ENCODE measurements at places on chromosomes 11 and 22.
A peak's percentile ranks its signal among the peaks of the same experiment; 100 is the strongest.

- DNase-seq, result no peak
Measured at GRCh38 chr11:73965764-73966121, 14.9 kb downstream of the DNAJB13 start.

GRCh38 chr11:133928628-133929059, 28.1 kb downstream of the IGSF9B start:
- DNase-seq, result peak; percentile 64

DNA sequence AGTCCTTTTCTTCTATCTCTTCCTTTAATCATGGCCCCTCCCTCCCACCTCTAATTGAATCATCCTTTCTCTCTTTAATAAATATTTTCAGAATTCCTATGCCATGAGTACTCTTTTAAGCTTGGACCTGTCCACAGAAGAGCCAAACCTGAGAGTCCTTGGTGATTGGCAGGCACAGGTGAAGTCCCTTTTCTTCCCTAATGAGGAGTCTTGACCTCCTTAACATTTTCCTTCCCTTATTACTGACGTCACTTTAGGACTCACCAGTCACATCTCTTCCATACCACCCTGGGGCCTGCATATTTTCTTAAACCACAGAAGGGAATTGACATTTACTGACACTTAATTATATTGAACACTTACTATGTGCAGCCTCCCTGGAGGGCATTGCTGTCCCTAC, 41.0 kb upstream of the RASSF10 start:
- no peak for DNase-seq

- no peak for DNase-seq
Measured at GRCh38 chr11:13016415-13016814, 7.3 kb downstream of the RASSF10 start.

DNA sequence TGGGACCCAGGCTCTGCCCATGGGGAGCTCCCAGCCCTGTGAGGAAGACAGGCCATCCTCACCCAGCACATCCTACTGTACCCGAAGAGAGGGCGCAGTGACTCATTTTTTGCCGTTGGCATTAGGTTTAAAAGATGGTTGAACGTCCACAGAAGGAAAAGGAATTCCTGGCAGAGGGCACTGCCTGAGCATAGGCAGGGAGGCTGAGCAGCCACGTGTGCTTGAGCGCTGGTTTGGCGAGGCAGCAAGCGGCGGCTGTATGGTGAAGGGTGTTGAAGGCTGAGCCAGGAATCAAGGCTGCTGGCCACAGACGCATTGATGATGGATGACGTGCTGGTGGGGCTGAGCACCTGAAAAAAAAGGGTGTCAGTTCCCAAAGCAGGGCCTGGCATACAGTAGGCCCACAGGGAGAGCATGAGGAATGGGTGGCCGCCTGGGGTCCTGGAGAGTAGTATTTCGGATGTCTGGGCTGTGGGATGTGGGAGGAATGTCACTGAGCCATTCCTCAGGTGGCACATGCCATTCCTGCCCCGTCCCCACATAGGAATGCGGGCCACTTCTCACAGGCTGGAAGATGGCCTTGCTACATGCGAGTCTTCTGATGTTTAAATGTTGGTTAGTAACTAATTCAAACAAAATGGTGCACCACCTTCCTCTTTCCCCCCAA, 112.5 kb downstream of the KIAA1671 start:
- no peak for DNase-seq

GRCh38 chr22:43745783-43746356, 66.2 kb downstream of the EFCAB6 start:
- no peak for DNase-seq

DNA sequence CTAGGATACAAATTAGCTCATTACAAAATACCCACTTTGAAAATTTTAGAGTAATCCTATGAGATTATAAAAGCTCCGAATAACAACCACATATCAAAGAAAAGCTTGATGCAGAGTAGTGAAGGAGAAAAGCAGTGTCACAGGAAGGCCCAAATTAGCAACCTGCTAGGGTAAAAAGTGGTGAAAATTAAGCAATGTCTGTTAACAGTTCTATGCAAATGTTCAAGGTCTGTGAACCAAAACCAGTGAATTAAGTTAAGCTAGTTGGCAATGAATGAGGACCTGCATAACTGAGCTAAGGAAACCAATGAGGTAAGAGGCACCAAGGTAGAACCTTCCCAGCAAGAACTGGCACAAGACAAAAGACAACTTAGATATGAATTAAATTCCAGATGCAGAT, 29.6 kb downstream of the PRDM10 start:
- DNase-seq, result no peak

DNA sequence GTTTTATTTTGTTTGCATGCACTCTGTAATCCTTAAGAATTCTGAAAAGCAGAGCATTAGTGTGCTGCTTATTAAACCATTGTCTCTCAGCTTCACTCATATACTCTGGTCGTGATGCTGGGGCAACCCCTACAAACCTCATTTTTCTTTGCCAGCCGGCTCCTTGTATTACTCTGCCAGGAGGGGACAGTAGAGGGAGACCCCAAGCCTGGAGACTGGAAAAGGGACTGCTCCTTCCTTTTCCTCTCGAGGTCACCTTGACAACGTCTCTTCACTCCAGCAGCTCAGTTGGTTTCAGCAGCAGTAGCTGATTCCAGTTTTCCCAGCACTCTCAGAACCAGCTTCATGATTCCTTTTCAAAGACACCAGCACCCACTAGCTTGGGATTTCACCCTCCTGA, 2.8 kb upstream of the JHY start:
- DNase-seq, result no peak

GRCh38 chr11:19093976-19094375, 23.0 kb upstream of the ZDHHC13 start:
- no peak for DNase-seq

DNA sequence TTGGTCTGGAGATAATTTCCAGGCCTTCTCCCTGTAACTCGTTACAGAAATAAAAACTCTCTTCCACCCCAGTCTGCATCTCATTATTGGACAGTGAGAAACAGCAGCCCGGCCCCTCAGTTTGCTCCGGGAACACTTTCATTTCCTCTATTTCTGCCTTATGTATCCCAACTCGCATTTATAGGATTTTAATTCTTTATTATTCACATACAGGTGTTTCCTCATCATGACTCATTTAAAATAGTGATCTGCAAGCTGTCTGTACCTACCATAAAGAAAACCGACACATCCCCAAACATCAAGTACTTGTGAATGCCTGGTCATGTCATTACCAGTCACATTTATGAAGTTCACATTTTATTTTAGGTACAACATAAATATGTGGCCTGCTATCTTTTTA, 42.8 kb downstream of the PIWIL3 start:
- no peak for DNase-seq

DNA sequence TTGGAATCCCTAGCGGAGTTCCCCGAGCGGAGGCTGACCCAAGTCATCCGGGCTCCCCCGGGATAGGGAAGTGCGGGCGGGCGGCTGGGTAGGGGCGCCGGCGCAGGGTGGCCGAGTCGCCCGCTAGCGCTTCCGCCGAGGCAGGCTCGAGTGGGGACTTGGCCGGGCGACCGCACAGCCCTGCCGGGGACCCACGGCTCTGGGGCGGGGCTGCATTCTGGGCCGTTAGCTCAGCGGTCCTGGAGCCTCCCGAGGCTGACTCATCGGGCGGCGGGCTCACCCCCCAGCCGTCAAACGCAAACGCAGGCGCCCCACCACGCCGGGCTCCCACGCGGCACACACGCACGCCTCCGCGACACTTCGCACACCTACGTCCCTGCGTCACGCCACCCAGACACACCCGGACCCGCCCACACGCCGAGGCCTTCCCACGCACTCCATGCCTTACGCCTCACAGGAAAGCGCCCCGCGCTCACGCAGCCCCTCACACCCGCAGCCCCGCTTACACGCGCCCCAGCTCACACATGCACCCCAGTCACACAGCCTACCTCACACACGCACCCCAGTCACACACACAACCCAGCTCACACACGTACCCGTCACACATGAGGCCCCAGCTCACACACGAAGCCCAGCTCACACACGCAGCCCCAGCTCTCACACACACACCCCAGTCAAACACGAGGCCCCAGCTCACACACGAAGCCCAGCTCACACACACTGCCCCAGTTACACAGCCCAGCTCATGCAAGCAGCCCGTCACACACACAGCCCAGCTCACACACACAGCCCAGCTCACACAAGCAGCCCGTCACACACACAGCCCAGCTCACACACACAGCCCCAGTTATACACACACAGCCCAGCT, 1.2 kb downstream of the PHLDB1 start:
- peak; percentile 92 for DNase-seq

DNA sequence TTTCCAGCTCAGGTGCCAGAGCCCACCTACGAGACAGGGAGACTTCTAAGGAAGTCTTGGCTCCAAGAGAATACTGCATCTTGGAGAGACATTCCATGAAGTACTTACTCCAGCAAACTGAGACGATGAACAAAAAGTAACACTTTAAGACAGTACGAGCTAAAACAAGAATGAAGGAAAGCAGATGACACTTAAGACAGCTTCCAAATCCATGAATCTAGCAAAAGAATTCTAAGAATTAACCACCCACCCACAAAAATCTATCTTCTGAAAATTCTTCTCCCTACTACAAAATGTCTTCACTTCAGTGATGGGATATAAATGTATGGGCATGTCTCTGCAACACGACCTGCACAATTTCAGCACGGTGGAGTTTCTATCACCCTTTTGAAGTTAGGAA, 132.9 kb downstream of the C11orf58 start:
- no peak for DNase-seq

- DNase-seq, result no peak
Measured at GRCh38 chr22:23773483-23774113, 949 bp downstream of the MMP11 start.

DNA sequence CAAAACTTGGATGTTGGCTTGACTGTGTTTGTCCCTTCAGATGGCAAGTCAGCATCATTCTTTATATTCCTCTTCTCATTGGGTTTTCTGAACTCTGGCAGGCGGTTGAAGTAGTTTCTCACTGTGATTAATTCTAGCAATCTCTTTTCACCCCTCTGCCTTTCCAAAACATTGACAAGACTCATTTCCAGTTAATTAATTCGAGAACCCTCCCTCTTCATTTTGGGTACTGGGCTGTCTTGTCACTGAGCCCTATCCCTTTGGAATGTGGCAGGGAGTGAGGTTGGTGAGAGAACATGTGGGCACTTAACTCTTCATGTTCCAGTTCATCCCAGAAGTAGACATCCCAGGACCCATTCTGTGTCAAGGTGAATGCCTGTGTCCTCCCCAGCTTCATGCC, 133.0 kb downstream of the WNT7B start:
- DNase-seq, result no peak

DNA sequence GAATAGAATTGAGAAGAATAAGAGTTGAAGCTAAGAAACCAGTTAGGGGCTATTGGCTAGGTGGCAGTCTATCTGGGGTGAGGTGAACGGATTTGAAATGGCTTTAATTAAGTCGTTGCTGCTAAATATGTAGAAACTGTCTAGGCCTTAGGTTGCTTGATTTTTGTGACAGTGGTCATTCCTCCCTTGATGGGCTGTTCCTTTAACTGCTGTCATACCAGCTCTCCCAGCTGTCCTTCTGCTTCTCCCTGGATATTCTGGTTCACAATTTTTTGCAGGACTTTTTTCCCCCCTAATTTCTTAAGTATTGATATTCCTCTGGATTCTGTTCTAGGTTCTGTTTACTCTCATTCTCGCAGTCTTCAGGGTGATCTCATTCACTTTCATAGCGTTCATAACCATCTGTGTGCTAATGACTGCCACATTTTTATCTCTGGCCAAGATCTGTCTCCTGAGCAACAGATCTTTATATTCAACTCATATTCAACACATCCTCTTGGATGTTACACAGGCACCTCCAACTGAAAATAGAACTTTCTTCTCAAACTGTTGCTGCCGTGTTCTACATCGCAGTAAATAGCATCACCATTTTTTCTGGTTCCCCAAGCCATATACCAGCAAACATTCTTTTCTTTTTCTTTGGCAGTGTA, 134.1 kb downstream of the UVRAG start:
- DNase-seq, result no peak

- no peak for DNase-seq
Measured at GRCh38 chr11:126601136-126601535, 245.7 kb downstream of the ST3GAL4 start.

- no peak for DNase-seq
Measured at GRCh38 chr11:61694946-61695706, 14.9 kb downstream of the DAGLA start.

GRCh38 chr11:8038393-8038792, 42.6 kb upstream of the TUB start:
- no peak for DNase-seq

GRCh38 chr22:28018461-28018927, 99.4 kb upstream of the PITPNB start:
- DNase-seq, result peak; percentile 9

DNA sequence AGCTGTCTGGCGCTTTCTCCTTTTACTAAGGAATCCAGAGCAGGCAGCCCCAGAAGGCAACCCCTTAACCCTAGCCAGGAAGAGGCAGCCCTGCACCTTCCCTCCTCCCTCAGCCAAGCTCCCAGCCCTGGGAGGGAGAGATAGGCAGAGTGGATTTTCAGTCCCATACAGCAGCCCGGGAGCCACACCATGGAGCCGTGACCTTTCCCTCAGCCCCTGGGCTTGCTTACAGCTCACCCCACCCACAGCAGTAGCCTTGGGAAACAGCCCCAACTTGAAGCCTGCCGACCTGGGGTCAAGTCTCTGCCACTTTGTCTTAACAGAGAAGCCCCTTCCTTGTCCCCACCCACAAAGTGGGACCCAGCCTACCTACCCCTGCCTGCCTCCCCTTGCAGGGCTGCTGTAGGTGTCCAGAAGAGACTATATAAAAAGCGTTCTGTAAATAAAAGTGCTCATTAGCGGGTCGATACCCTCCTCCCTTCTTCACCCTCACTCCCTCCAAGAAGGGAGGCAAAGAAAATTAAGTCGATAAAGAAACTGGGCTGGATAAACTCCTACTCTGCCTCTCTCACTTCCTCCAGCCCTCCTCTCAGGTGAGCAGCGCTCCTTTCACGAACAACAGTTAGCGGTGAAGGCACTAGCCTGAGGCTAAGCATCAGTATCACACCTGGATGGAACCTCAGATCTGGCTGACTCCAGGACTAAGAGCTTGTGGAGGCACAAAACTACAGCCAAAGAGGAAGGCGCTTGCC, 4.2 kb downstream of the TST start:
- DNase-seq, result no peak

GRCh38 chr11:64085906-64086257, 50.2 kb downstream of the FLRT1 start:
- no peak for DNase-seq

- DNase-seq, result no peak
Measured at GRCh38 chr11:108131993-108132392, 10.6 kb downstream of the ACAT1 start.

DNA sequence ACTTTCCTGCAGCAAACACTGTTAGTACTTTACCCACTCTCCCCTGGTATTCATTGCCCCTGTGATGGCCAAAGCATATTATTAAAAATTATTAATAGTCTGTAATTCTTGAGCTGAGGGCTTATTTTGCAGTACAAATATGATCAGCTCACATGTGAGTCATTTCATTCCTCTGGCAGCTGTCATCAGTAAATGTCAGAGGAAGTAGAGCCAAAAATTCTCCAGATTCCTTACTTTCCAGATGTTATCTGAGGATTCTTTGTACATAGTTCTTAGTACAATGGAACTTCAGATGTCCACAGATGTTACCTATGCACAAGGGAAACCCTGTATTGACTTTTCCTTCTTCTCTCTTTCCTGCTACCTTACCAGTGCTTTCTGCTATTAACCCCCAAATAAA, 12.5 kb downstream of the OR5B3 start:
- no peak for DNase-seq

Data from activated T-cell treated with anti-CD3 and anti-CD28 coated beads, Interleukin-2, amount 50 U/mL, for 1 hour (primary cell).